Stimulated activated CD8-positive, alpha-beta memory T cell treated with anti-CD3 and anti-CD28 coated beads, Interleukin-7, amount 100 ng/mL, for 24 hours (primary cell): ENCODE measurements at places on chromosomes 11 and 22.

DNA sequence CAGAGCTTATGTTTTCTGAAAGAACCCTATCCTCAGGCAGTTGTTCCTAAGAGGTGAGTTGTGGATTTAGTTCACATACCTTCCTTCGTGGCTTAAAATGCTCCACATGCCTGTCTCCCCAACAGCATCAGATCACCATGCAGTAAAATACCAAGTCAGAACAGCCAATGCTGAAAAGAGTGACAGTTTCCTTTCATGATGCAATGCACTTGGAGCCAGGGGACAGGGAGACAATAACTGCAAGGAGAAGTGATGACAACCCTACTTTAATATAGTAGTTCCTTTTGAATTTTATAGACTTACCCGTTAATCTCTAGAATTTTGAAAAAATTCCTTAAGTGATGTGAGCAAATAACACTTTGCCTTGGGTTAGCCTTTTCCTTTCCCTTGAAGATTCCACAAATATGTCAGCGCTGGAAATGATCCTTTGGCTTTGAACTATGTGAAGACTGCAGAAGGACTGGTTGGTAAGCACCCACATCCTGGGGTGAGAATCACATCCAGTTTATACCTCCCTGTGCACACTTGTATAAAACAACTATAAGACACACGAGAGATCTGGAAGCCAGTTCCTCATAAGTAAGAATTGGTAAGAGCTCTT lies 71.2 kb downstream of the PIWIL4 start:
- DNase-seq: no peak

DNA sequence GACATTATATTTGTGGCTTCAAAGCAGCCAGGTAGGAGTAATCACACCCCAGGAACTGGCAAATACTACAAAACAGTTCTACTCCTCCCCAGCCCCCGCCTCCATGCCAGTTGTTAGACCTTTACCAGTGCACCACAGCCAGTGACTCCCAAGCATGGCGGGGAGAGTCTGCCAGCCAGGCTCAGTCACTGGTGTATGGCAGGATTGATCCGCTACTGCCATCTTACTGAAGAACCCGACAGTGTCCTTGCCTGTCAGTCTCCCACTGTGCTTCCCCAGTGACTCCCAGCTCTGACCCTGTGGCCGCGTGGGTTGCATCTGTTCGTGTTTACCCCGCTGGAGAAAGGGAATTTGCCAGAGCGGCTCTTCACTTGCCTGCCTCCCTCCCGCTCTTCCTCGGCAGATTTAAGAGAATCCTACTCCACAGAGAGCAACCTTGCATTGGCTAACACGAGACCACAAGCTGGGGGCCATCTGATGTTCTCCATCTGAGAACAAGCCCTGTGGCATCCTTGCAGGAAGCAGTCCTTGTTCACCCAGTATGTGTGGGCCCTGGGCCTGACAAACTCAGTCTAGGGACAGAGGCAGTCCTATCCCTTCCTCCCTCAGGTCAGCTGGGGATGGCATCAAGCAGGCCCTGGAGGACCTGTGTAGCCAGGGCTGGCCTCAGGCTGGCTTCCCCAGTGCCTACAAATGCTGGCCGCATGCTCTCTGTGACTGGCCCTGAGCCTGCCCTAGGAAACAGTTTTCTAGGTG lies 33.1 kb downstream of the GNAZ start:
- no peak for DNase-seq

DNA sequence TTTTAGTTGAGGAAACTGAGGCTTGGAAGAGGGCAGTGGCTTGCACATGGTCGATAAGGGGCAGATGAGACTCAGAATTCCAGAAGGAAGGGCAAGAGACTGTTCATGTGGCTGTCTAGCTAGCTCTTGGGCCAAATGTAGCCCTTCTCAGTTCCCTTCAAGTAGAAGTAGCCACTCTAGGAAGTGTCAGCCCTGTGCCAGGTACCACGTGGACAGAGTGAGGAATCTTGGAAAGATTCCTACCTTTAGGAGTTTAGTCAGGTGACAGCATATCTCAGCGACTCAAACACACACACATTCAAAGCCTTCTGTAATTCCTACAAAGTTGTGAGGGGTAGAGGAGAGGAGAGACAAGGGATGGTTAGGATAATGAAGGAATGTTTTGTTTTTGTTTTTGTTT lies 18.3 kb downstream of the PIK3IP1 start:
- DNase-seq: no peak

- DNase-seq: no peak
These were observed 61.5 kb downstream of the PRSS23 start for GRCh38 chr11:86861810-86862209.

DNA sequence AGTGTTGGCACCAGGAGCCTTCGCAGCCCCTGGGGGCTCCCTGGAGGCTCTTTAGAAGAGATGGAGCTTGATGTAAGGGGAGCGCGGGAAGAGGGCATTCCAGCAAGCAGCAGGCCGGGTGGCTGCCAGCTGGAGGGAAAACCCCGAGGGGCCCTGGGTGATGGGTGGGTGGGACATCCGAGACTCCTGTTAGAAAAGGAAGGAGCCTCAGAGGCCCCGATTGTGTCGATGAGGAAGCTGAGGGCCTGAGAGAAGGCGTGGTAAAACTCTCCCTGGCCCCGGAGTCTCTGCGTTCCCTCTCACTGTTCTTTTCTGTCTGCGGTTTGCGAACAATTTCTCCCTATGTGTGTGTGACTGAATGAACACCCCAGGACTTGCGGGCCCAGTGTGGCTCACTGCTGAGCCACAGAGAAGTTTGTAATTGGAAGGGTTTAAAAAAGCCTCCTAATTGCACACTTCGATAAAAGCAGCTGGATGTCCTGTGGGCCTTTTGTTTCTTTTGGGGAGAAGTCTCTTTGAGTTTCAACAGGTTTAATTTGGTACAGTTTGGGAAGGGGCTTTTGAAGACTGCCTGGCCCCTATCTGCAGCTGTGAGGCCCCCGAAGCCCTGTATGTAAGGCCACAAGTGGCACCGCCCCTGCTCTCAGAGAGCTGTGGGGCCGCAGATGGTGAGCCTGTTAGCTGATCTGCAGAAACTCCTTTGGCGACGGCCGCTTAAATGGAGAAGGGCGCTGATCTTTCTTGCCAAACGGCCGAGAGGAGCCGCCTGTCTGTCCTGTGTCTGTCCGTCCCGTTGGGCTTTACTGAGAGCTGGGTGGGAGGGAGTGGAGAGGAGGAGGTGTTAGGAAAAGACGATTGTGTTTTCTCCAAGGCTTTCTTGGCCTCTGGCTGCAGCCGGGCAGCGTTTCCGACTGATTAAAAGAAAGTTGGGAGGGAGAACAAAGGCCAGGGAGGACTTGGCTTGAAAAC lies 2.0 kb downstream of the FBLN1 start:
- DNase-seq: no peak

- no peak for DNase-seq
These were observed 45.2 kb upstream of the TBCEL start for GRCh38 chr11:120978701-120979100.

- DNase-seq: no peak
These were observed 5.7 kb downstream of the TAF1D start for GRCh38 chr11:93735627-93736026.

GRCh38 chr11:64687643-64688533 lies 35.1 kb downstream of the NRXN2 start:
- DNase-seq: no peak

DNA sequence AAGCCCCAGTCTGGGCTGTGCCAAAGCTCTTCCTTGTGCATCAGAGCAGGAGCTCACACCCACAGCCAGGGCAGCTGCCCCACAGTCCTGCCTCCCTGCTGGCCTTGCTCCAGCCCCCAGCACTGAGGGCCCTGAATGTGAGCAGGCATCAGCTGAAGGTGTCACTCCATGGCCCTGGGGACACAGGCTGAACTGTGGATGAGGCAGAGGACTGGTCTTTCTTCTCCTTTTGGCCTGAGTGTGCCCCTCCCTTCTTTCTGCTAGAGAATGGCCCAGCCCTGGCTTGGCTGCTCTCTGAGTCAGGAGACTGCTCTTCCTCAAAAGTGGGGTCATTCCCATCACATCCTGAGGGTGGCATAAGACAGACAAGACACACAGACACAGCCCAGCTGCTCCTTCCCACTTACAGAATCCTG lies 16.2 kb downstream of the OTOG start:
- DNase-seq: no peak

GRCh38 chr11:334264-334994 lies 13.8 kb upstream of the IFITM3 start:
- no peak for DNase-seq

DNA sequence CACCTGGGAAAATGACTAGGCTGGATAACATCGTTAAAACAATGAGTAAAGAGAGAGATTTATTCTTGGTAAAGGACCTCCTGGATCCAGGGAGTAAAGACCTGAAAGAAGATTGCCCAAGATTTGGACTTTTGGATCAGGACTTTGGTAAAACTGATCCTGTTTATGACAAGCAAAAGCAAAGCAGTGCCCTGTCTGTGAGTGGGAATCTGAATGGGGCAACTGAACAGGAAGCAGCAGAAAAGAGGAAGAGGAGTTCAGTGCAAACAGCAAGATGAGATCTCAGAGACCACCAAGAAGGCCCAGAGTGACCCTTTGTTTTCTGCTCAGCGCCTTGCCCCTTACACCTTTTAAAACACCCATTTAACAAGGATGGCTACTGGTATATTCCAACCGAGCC lies 122.0 kb downstream of the VPREB1 start:
- DNase-seq: no peak
